Upper lobe of right lung (tissue), 1 donor: ENCODE measurements at places on chromosomes 13 and 19. TPM values are rescaled to one million over a fixed set of nuclear protein-coding genes. Genes with fewer than 3 reads are reported as not detected.

The CEACAM4 gene
- 4.6 TPM for total RNA-seq

DNA sequence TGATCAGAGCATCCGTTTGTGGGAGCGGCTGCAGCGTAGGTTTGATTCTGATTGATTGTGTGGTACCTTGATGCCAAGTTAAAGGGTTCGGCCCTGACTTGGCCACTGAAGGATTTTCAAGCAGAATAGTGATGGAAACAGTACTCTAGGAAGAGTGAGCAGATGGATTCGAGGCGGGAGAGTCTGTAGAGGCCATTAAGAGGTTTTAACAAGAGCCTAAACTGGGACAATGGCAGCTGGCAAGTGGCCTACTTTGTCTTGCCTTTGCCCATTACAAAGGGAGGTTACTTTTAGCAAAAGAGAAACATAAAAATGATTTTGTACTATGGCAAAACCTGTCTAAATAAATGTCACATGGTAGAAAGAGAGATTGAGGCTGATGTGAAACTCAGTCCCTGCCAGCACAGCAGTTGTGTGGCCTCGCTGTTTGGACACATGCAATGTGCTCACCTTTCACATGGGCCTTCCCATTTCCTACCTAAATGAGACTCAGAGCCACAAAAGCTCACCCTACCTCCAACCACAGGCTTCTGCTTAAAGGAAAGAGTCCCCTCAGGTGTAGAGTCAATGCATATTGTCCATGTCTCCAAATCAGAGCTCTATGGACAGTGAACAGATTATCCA is 62.4 kb upstream of the RAP2A start:
- DNase-seq, result no peak
- no peaks in the 10 kb centered on the region for H3K27me3 ChIP-seq
- H3K27ac ChIP-seq, result no peak overlapping the region
- peaks cover 29% of the 10 kb centered on the region for H3K36me3 ChIP-seq
- peaks cover 20% of the 10 kb centered on the region for H3K4me1 ChIP-seq

DNA sequence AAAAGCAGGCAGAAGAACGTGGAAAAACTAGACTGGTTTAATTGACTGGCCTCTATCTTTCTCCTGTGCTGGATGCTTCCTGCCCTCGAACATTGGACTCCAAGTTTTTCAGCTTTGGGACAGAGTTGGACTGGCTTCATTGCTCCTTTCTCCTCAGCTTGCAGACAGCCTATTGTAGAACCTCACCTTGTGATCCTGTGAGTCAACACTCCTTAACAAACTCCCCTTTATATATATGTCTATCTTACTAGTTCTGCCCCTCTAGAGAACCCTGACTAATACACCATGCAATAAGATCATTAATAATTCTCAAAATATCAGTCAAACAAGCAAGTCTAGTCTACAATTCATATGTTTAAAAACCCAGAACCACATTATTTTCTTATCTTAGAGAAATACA is 662.4 kb downstream of the TBC1D4 start:
- no peaks in the 10 kb centered on the region for H3K36me3 ChIP-seq
- no peak overlapping the region for H3K27ac ChIP-seq
- H3K4me3 ChIP-seq, result no peak overlapping the region

- H3K27ac ChIP-seq, result peak overlapping the region; percentile 9
- H3K36me3 ChIP-seq, result no peaks in the 10 kb centered on the region
- peaks cover 12% of the 10 kb centered on the region for H3K4me1 ChIP-seq
- peak; percentile 70 for DNase-seq
Observed at GRCh38 chr19:52992109-52993004, 21.4 kb upstream of the ERVV-1 start.

- no peak overlapping the region for H3K4me3 ChIP-seq
- H3K36me3 ChIP-seq, result no peaks in the 10 kb centered on the region
- no peak for DNase-seq
- H3K4me1 ChIP-seq, result no peaks in the 10 kb centered on the region
- no peak overlapping the region for H3K27ac ChIP-seq
Observed at GRCh38 chr13:26111797-26112196, 60.0 kb upstream of the SHISA2 start.

The CEACAM7 gene
- total RNA-seq, result not detected

GRCh38 chr19:42455621-42456081 is 12.9 kb upstream of the CXCL17 start:
- H3K4me1 ChIP-seq, result peaks cover 10% of the 10 kb centered on the region
- no peak overlapping the region for H3K4me3 ChIP-seq
- H3K27me3 ChIP-seq, result no peaks in the 10 kb centered on the region
- H3K36me3 ChIP-seq, result no peaks in the 10 kb centered on the region

The ZIC2 gene
- total RNA-seq, result not detected

GRCh38 chr19:7475665-7476064 is 13.2 kb downstream of the PEX11G start:
- H3K27me3 ChIP-seq, result no peaks in the 10 kb centered on the region
- DNase-seq, result no peak
- no peak overlapping the region for H3K4me3 ChIP-seq
- no peak overlapping the region for H3K27ac ChIP-seq
- peaks cover 5% of the 10 kb centered on the region for H3K4me1 ChIP-seq
